Activated CD8-positive, alpha-beta T cell treated with anti-CD3 and anti-CD28 coated beads for 36 hours (primary cell): ENCODE measurements at places on chromosomes 1 and 21. TPM values are rescaled to one million over a fixed set of nuclear protein-coding genes. Genes with fewer than 3 reads are reported as not detected.

Gene FNDC10
- total RNA-seq, result 3.6 TPM

- no peaks in the 10 kb centered on the region for H3K4me1 ChIP-seq
- no peak overlapping the region for H3K27ac ChIP-seq
- H3K4me3 ChIP-seq, result no peak overlapping the region
- H3K27me3 ChIP-seq, result no peaks in the 10 kb centered on the region
Observed at GRCh38 chr1:61124696-61125095, 42.3 kb downstream of the NFIA start.

- DNase-seq, result no peak
- peaks cover 5% of the 10 kb centered on the region for H3K36me3 ChIP-seq
- no peaks in the 10 kb centered on the region for H3K27me3 ChIP-seq
- no peak overlapping the region for H3K4me3 ChIP-seq
Observed at GRCh38 chr21:35145626-35146233, 96.6 kb upstream of the RUNX1 start.

- H3K27me3 ChIP-seq, result peaks cover 4% of the 10 kb centered on the region
- no peaks in the 10 kb centered on the region for H3K36me3 ChIP-seq
- peak overlapping the region; percentile 40 for H3K4me3 ChIP-seq
Observed at GRCh38 chr1:235632506-235633401, 16.8 kb downstream of the GNG4 start.

DNA sequence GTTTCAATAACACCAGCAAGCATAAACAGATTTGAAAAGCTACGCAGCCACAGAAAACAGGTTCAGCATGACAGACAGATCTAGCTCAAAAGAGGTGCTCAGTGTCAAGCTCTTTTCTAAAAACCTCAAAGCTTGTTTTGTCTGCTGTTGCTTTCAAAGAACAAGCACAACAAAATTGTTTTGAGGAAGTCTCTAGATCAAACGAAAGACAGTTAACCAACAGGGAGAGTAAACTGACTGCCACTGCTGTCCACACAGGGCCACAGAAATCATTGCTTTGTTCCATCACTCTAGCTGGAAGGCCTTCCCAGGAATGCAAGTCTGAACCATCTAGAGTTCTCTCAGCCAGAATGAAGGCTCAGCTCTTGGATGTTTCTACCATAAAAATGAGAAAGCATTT is 12.8 kb downstream of the APP start:
- no peak overlapping the region for H3K27ac ChIP-seq
- peaks cover 1% of the 10 kb centered on the region for H3K27me3 ChIP-seq
- DNase-seq, result no peak
- H3K4me1 ChIP-seq, result peaks cover 19% of the 10 kb centered on the region
- H3K36me3 ChIP-seq, result no peaks in the 10 kb centered on the region
- no peak overlapping the region for H3K4me3 ChIP-seq

GRCh38 chr1:94876362-94876761 is 50.5 kb downstream of the CNN3 start:
- no peak overlapping the region for H3K27ac ChIP-seq
- H3K4me1 ChIP-seq, result peaks cover 10% of the 10 kb centered on the region
- no peak overlapping the region for H3K4me3 ChIP-seq
- no peak for DNase-seq

- H3K27ac ChIP-seq, result no peak overlapping the region
- H3K4me3 ChIP-seq, result no peak overlapping the region
- no peaks in the 10 kb centered on the region for H3K36me3 ChIP-seq
Observed at GRCh38 chr1:85494074-85494903, 29.3 kb upstream of the DDAH1 start.
